ENCODE measurements at places on chromosomes 3 and 15. TPM values are rescaled to one million over a fixed set of nuclear protein-coding genes. Genes with fewer than 3 reads are reported as not detected.

DNA sequence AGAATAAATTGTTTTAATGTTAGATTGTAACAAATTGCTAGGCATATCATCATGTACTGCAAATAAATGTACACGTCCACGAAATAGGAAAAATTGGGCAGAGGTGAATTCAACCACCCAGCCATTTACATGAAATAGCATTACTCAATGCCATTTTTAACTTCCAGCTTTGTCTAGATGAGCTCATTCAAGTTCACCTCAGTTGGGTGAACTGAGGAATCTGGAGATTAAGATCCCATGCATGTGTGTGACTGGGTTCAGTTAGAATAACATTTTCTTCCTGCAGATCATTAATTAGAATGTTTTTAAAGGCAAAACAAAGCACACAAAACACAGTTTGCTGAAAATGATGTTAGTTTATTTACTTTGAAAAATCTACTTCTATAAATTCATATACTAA lies 767.8 kb upstream of the GOLIM4 start:
- no peak for ATAC-seq

DNA sequence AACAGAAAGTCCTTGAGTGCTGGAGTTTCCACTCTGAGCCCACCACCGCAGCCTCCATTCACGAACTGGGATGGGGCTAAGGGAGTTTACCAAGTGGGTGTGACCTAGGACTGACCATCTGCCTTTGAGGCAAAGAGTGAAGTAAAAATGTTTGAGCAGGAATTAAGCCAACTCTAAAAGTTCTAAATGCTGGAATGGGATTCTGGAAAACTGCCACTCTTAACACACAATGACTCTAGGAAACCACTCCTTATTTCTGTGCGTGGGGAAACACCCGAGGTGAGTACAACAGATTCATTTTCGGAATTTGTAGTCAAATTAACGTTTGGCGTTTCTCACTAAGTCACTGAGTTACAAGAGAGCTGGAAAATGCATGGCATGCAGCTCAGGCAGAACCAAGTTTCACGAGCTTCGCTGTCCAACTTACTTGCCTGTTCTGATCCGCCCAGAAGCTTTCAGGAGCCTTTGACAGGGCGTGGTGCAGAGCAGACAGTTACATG lies 31.6 kb downstream of the ISL2 start:
- ATAC-seq, result peak; percentile 57

GRCh38 chr15:61753018-61753710 lies 307.1 kb downstream of the VPS13C start:
- ATAC-seq, result no peak

DNA sequence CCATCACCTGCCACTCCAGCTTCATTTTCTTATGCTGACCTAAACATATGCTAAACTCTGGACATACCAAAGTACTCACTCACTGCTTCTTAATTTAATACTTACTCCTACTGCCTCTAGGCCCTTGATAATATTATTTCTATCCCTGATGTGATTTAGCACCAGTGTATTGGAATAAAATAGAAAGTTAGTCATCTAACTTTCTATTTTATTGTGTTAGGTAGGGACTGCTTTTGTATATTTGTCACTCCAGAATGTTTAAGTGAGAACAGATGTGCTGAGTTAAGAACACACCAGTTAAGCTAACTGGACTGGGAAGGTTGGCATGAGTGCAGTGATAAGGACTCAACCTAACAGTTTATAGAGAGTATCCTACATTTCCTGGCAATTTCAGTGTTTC lies 6.5 kb upstream of the CLDN16 start:
- ATAC-seq, result no peak

Gene ANKRD63
- 1.6 TPM for total RNA-seq

Gene C3orf49
- not detected for total RNA-seq

DNA sequence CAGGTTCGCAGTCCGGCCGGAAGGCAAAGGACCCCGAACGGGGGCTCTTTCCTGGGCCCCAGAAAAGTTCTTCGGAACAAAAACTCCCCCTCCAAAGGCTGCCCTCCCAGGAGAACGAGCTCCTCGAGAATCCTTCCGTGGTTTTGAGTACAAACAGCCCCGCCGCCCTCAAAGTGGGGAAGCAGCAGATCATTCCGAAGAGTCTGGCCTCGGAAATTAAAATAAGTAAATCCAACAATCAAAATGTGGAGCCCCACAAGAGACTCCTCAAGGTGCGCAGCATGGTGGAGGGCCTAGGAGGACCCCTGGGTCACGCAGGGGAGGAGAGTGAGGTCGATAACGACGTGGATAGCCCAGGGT lies 1.3 kb downstream of the ARHGEF26 start:
- ATAC-seq, result no peak

DNA sequence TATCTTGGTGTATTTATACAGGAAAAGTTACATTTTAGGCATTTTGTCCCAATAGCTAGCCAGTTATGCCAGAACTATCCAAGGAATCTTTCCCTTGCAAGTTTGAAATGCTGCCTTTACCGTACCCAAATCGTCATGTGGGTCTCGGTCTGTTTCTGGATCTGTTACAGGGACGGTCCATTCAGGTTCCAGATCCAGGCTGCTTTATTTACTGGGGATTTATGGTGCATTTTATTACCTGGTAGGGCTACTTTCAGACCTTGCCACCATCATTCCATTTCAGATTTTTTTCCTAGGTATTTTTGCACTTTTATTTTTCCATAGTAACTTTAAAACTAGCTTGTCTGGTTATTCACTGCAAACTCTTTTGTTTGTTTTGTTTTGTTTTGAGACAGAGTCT lies 186.5 kb downstream of the NSMCE3 start:
- ATAC-seq, result no peak

GRCh38 chr15:21261965-21262850 lies 178.1 kb downstream of the POTEB3 start:
- ATAC-seq, result no peak

Gene MEX3B
- total RNA-seq, result 1.2 TPM

GRCh38 chr15:69510556-69510955 lies 57.9 kb downstream of the RPLP1 start:
- no peak for ATAC-seq

Gene UBAP1L
- total RNA-seq, result 0.12 TPM

GRCh38 chr3:24944805-24945520 lies 450.3 kb upstream of the THRB start:
- ATAC-seq, result no peak

Gene GPR160
- 0.81 TPM for total RNA-seq

Gene TM4SF18
- total RNA-seq, result 8.1 TPM

Measured in gastroesophageal sphincter (tissue), 4 donors.